ENCODE measurements at places on chromosomes 7 and 10. TPM values are rescaled to one million over a fixed set of nuclear protein-coding genes. Genes with fewer than 3 reads are reported as not detected.
A peak's percentile ranks its signal among the peaks of the same experiment; 100 is the strongest.

RELN gene
- total RNA-seq, result 0.02 TPM

ACTL6B gene
- not detected for total RNA-seq

HYAL4 gene
- not detected for total RNA-seq

PAX4 gene
- total RNA-seq, result not detected

DNA sequence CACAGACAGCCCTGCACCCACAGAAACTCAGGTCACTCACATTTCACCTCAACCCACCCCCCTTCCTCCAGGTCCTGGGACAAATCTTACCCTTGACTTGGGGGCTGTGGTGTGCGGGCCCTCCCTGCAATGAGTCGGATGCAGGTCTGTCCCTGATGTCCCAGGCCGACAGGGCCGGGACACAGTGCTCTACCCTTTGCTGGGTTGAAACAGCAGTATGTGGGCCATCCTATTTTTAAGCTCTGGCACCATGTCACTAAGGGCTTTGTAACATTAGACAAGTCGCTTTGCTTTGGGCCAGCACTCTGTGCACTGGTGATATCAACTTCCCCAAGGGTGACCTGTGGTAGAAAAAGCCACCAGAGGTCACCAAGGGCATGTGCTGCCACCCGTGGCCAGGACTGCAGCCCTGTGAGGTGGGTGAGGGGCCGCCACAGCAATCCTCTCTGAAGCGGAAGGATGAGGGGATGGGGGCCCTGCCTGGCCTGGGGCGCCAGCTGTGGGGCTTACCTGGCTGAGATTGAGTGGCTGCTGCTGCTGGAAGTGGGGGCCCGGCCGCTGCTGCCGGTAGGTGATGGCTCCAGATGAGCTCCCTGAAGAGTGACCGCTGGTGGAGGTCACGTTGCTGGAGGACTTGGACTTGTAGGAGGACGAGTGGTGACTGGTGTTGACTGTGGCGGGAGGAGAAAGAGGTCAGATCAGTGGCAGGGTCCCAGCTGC is 51.3 kb downstream of the CLEC2L start:
- DNase-seq, result no peak

LHFPL3 gene
- not detected for total RNA-seq

DNA sequence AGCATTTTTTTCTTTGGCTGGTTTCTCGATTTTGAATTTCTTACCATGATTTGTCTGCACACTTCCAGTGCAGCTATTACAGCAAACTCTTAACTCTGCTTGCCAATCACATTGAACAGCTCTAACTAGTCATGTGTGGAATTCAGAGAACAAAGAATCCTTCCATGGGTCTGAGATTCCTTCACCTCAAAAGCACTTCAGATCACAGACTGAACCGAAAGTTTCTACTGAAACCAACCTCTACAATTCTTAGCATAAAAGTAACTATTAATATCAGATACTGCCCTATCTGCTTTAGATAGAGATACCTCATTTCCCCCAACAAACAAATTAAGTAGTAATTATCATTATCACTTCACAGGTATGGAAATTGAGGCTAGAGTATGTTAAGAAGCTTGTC is 56.5 kb upstream of the SP4 start:
- DNase-seq, result no peak

IKZF1 gene
- not detected for total RNA-seq

SHTN1 gene
- total RNA-seq, result 4.6 TPM

UPK3BL2 gene
- total RNA-seq, result 6.3 TPM

GRCh38 chr7:83476511-83477050 is 172.4 kb downstream of the SEMA3E start:
- DNase-seq, result no peak

MINDY4 gene
- total RNA-seq, result 2.9 TPM

GRCh38 chr10:125482108-125482507 is 200.9 kb downstream of the TEX36 start:
- no peak for DNase-seq

LBX1 gene
- total RNA-seq, result not detected

ZC3HAV1L gene
- 9.7 TPM for total RNA-seq

DNA sequence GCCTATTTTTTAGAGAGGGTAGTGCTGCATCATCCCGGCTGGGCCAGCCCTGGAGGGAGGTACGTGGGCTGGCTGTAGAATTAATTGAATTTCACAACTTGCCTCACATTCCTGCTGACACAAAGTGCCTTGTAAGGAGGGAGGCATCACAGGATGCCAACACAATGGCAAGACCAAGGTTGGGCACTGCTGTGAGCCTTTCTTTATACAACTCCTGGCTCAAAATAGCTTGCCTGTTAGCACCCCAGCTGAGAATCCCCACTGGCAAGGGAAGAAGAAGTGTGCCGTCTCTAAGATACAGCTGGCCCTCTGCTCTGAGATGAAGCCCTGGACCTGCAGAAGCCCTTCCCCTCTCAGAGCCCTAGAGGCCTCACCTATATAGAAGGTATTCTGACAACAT is 873.9 kb downstream of the GRID1 start:
- DNase-seq, result no peak

GRCh38 chr7:2819954-2820397 is 24.1 kb downstream of the GNA12 start:
- no peak for DNase-seq

GPNMB gene
- total RNA-seq, result 23.8 TPM

GRCh38 chr10:48517911-48518811 is 86.7 kb downstream of the ARHGAP22 start:
- no peak for DNase-seq

DNA sequence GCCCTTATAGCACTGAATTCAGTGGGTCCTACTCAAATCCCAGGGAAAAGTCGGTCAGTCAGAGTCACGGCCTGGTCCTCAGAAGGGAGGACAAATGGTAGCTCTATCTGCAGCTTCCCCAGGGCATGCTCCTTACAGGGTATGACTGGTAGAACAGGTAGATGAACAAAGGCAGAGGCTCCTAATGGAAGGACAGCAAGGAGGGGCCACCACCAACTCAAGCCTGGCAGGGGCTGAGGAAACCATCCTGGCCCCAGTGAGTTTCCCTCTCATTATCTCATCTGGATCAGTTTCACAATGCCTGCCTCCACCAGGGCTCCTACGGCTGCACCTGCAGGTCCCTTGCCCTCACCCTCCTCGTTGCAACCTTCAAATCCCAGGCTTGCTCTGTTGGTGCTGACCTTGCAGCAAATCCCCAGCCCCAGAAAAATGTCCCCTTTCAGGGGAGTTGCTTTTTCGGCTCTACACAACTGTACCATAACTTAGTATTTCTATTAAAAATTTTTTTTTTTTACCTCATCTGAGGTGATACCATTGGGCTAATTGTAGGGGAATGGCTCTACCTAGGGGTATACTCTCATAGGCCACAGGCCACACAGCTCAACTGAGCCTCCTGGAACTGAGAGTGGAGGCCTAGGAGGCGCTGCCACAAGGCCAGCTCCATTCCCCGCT is 2.4 kb upstream of the MYO1G start:
- no peak for DNase-seq

DNA sequence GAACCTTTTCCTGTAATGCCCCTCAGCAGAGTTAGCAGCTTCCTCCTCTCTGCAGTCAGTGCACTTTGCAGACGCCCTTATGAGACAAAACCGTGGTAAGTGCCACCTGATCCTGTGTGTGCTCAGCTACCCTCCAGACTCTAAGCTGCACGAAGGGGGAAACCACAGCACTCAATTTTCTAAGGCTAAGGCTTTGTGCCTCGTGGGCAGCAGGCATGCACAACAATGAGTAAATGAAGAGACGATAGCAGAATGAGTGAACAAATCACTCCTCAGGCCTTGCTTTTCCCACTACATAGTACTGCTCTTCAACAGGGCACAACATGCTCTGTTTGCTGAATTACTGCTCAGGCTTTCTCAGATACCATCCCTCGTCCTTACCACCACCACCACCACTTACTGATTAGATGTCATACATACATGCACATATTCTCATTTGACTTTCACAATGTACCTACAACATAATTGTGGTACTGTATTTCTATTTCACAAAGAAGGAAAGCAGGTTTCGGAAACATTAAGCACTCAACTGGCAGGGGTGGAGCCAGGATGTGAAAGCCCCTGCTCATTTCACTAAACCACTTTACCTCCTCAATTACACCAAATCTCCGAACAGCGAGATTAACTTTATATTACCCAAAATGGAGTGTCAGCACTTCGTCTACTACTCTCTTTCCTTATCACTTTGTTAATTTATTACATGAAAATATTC is 85.4 kb downstream of the ICA1 start:
- no peak for DNase-seq

SH2D4B gene
- total RNA-seq, result not detected

- no peak for DNase-seq
Measured at GRCh38 chr7:125834421-125834820, 904.8 kb upstream of the POT1 start.

OPALIN gene
- not detected for total RNA-seq

DNA sequence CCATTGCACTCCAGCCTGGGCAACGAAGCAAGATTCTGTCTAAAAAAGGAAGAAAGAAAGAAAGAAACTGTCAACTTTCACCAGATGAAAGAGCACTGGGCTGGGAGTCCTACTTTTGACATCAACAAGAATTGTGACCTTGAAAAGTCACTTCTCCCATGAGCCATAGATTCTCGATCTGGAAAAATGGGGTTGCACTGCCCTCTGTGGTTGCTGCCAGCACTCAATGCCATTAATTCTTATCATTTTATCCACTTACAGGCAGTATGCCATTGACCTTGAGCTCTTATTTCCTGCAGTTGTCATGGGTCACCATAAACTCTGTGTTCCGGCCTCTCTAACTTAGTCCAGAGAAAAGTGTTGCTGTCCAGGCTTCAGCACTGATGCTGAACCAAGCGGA is 137.2 kb downstream of the NOC3L start:
- DNase-seq, result peak; percentile 17

DNA sequence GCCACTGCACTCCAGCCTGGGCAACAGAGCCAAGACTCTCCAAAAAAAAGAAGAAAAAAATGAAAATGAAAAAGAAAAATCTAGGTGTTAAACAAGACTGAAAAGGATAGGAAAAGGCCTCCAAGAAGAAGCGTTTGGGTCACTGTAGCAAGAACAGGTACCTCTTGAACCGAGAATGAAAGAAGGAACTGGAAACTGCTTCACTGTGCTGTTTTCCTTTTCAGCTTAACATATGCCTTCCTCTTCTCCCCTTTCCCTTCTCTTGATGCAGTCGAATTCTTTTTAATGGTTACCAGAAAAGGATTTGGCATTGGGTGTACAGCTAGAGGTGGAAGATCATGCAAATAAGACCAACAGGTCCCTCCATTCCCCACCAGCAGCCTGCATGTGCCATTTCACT is 28.1 kb downstream of the LRRC4 start:
- no peak for DNase-seq

PSMC2 gene
- 173 TPM for total RNA-seq

DNA sequence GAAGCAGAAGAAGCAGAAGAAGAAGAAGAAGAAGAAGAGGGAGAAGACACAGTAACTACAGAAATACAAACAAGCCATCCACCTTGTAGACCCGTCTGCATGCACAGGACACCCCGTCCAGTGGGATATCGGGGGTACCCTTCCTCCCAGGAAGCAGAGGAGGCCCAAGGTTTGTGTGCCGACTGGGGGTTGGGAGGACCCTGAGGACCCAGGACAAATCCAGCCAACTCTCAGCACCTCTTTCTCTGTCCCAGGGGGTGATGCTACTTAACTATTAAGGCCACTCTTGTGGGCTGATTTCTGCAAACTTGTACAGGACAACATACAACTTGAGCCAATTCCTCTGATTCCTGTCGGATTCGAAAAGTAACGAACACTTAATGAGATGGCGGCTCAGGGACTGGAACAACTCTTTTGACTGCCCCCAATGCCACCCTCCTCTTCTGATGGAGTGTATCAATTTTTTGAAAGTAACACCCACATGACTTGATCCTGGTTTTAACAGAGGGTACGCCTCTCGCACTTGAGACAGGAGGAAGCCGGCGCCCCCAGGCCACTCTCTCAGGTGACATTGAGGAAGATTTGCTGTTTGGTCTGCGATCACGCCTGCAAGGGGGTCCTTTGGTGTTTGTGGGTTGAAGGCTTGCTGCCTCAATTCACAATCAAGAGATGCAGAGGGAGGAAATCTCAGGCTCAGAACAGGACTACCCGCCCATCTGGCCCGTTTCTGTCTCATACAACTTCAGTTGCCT is 192.6 kb downstream of the TNS3 start:
- DNase-seq, result no peak

GRCh38 chr10:30784524-30784896 is 155.0 kb upstream of the LYZL2 start:
- DNase-seq, result no peak

OPN4 gene
- total RNA-seq, result not detected

GRCh38 chr7:13042605-13043236 is 355.3 kb downstream of the ARL4A start:
- peak; percentile 8 for DNase-seq

GRCh38 chr10:56316603-56317002 is 44.5 kb downstream of the ZWINT start:
- DNase-seq, result no peak

DNA sequence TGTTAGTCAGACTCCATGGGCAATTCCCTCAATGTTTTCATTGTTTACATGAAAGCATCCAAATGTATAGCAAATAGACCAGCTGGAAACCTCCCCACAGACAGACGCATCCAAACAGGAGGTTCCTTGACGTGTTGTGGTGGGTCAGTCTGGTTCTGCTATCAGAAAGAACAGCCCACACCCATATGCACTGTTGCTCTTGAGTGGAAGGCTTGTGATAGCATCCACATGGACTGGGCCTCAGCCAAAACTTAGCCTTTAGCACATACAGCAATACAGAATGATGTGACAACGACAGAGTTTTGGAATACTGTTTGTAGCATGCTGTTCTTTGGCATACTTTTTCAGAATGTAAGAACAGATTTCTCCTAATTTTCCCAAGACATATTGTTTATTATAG is 299.2 kb upstream of the ETV1 start:
- DNase-seq, result no peak

DNA sequence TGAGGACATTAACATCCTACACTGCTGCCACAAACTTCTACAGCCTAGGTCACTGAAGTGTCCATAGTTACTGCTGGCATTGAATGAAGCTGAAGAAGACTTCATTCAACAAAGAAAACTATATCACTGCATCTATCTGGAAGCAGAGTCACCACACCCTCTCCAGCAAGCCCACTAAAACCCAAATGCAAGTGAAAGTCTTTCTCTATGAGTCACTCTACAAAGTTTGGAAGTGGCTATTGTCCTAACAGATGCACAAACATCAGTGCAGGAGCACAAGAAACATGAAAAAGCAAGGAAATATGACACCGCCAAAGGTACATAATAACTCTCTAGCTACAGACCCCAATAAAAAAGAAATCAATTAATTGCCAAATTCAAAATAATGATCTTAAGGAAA is 43.5 kb upstream of the CAMK2B start:
- no peak for DNase-seq

DNA sequence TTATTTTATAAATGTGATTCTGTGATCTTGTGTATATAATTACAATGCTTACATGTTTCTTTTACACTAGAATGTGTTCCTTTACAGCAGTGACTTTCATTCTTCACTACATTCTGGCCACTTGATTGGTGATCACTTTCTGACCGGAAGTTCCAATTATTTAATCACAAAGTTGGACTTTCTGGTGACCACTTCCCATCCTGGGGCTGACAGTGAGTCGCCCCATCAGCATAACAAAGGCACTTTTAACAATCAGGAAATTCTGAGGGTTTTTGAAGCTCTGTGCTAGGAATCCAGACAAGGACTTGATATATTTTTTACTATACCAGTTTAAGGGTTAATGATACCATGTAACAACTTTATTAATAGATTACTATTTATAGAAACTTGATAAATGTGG is 282.3 kb upstream of the KAT6B start:
- DNase-seq, result peak; percentile 40

- no peak for DNase-seq
Measured at GRCh38 chr10:123507298-123507697, 158.9 kb upstream of the GPR26 start.

SFMBT2 gene
- 0.05 TPM for total RNA-seq

GRCh38 chr10:127040756-127041155 is 135.5 kb downstream of the DOCK1 start:
- DNase-seq, result no peak
